ENCODE measurements at places on chromosomes 3 and 15.

- DNase-seq = no peak
These were observed 116.5 kb downstream of the UBE2E2 start for GRCh38 chr3:23319366-23320312.

GRCh38 chr3:79203144-79203519 is 564.7 kb downstream of the ROBO1 start:
- no peak for DNase-seq

DNA sequence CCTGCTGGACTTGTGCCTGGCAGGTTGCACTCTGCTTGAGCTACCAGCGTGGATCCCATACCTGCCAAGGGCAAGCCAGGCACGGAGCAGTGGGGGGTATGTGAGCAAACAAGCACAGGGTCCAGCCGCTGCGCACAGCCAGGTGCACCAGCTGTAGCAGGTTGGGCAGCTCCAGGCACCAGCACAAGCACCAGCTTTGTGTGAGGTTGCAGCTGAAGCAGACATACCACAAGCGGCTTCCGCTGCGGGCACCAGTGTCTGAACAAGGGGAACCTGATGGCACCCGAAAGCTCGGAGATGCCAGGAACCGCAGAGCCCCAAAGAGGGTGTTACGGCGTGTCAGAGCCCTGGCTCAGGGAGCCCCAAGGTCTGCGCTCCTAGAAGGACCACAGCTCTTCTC is 472.7 kb upstream of the ARL6 start:
- DNase-seq = no peak

DNA sequence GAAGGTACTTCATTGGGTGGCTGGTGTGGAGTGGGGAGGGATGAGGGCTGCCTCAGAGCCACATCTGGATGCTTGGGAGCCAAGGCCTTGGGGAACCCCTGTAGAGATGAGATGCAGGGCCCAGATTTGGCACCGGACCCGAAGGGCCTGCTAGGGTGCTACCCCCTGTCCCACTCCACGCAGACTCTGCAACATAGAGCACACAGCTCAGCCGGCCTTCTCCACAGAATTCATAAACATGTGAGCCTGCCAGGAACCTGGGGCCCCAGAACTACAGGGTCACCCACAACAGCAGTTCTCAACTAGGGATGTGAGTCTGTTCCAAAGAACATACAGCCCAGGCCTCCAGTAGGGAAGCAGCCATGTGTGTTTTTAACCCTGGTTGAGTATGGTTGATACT is 62.8 kb downstream of the LRIG1 start:
- DNase-seq = no peak

DNA sequence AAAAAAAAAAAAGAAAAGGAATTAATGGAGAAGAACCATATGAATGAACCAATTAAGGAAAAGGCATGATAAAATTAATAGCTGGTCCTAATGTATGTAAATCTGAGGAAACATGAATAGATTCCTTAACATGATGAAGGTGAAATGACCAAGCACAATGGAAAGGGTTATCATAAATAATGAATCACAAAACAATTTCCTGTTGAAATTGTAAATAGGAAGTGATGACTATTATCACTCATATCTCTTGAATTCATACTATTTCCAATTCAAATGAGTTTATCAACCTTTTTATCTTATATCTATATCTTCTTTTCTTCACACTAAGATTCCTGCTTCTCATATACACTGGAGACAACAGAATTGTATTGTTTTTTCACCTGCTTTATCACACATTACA is 32.0 kb downstream of the AADACL2 start:
- DNase-seq = no peak

GRCh38 chr3:185900228-185900627 is 37.6 kb downstream of the TRA2B start:
- DNase-seq = peak; percentile 57

- no peak for DNase-seq
These were observed 185.1 kb upstream of the GALNT15 start for GRCh38 chr3:15989419-15989818.

GRCh38 chr15:85979929-85980328 is 99.7 kb upstream of the AGBL1 start:
- no peak for DNase-seq

DNA sequence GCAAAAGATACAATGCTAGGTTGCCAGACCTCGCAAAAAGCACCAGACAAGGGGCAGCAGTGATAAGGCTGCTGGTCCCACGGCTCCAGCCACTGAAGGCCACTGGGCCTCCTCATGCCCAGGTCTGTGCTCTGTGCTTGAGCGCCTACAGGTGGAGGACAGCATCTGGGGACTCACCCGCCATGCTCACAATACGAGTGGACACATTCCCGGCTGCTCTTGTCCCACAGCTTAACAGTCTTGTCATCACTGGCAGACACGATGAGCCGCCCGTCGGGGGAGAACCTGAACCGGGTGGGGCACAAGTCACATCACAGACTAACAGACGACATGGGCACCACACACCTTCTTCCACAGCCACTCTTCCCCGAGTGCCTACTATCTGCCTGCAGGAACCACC is 7.4 kb downstream of the POC1A start:
- DNase-seq = no peak

All from NB4 (cell line).